ENCODE measurements at places on chromosomes 4 and X.

GRCh38 chr4:153618833-153619232 lies 65.2 kb upstream of the TLR2 start:
- no peaks in the 10 kb centered on the region for H3K27me3 ChIP-seq
- no peak overlapping the region for H3K4me3 ChIP-seq
- peaks cover 6% of the 10 kb centered on the region for H3K4me1 ChIP-seq
- no peak for DNase-seq
- peaks cover 88% of the 10 kb centered on the region for H3K36me3 ChIP-seq
- H3K27ac ChIP-seq: no peak overlapping the region

- H3K4me3 ChIP-seq: no peak overlapping the region
These were observed 28.0 kb upstream of the CD40LG start for GRCh38 chrX:136619899-136620505.

DNA sequence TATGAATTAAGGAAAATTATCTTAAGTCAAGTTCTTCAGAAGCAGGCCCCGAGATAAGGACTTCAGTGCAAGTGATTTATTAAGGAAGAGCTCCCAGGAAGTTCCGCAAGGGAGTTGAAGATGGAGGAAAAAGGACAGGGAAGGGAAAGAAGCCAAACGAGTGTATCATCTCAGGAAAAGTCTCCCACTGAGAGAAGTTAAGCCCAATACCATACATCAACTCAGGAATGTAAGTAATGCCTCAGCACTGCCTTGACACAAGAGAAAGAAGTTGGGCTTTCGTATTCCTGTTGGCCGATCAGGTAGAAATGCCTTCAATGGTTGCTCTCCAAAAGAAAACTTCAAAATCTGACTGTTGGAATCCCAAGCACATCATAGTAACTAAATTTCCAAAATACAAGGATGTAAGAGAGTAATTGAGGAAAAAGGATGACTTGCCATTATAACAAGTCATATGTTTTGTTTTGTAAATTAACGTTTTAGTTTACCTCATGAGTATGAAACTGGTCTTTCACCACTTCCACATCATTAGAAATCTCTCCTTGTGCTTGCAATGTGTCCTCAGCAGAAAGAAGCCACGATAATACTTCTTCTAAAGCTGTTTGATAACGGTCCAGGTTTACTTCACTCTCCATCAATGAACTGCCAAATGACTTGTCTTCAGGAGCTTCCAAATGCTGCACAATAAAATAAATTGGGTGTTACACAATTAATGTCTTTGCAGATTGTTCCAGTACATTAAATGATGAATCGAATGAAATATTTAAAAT lies 566.7 kb downstream of the DMD start:
- no peak overlapping the region for H3K4me3 ChIP-seq
- DNase-seq: no peak
- H3K27ac ChIP-seq: no peak overlapping the region
- H3K27me3 ChIP-seq: no peaks in the 10 kb centered on the region
- H3K4me1 ChIP-seq: no peaks in the 10 kb centered on the region

GRCh38 chr4:176534566-176534965 lies 214.8 kb downstream of the SPCS3 start:
- no peak overlapping the region for H3K4me3 ChIP-seq
- no peak overlapping the region for H3K27ac ChIP-seq
- no peaks in the 10 kb centered on the region for H3K27me3 ChIP-seq
- no peak for DNase-seq
- H3K4me1 ChIP-seq: no peaks in the 10 kb centered on the region

GRCh38 chr4:89299153-89299791 lies 8.3 kb downstream of the GPRIN3 start:
- H3K36me3 ChIP-seq: no peaks in the 10 kb centered on the region
- H3K27me3 ChIP-seq: no peaks in the 10 kb centered on the region
- peak overlapping the region; percentile 29 for H3K4me3 ChIP-seq
- DNase-seq: peak; percentile 70

DNA sequence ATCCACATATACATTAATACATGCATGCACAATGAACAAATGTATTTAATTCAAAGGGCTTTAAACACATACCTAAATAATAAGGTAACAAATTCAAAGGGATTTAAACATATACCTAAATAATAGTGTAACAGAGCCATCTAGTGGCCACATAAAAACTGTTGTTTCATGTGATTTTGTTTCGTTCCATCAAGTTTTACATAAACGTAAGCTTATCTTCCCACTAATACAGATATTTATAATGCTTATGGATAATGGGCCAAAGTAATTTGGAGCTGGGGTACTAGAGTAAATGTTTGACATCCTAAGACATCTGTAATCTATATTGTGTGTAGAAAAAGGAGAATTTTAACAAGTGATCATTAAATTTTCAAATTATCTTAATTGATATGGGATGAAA lies 82.3 kb downstream of the PRSS12 start:
- H3K36me3 ChIP-seq: no peaks in the 10 kb centered on the region
- H3K27ac ChIP-seq: no peak overlapping the region
- no peaks in the 10 kb centered on the region for H3K27me3 ChIP-seq
- peak; percentile 75 for DNase-seq
- no peaks in the 10 kb centered on the region for H3K4me1 ChIP-seq
- no peak overlapping the region for H3K4me3 ChIP-seq

DNA sequence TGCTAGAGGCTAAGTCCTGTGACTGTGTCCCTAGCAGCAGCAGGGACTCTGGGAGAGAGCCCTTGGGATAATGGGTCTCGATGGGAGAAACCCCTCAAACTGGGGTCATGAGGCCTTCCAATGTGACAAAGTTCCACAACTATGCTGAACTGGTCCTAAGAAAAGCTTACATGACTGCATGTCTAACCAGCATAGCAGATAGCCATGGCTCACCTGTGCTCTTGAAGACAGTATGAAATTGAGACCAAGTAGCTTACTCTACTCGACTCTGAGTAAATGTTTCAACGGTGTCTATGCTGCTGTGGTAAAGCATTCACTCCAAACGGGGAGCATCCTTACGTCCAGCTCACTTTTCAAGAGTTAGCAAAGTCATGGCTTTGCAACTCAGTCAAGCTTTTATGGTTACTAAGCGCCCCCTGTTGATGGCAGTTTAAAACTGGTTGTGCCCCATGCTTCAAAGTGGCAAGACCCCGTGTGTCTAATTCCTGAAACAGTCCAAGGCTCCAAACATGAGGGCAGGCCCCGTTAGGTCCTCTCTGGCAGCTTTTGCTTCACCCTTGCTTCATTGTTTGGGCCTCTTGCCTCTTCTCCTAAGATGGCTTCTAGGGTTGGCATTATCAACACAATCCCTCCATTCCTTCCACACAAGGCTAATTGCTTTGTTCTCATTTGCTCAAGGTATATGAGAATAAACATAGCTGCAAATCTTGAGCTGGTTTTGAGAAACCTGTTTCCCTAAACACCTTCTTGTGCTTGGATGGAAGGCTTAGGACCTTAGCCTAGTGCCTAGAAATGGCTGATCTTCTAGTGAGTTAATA lies 46.6 kb downstream of the CCNG2 start:
- H3K27me3 ChIP-seq: no peaks in the 10 kb centered on the region
- H3K4me1 ChIP-seq: no peaks in the 10 kb centered on the region
- peak; percentile 86 for DNase-seq
- H3K4me3 ChIP-seq: no peak overlapping the region
- H3K27ac ChIP-seq: no peak overlapping the region
- no peaks in the 10 kb centered on the region for H3K36me3 ChIP-seq

DNA sequence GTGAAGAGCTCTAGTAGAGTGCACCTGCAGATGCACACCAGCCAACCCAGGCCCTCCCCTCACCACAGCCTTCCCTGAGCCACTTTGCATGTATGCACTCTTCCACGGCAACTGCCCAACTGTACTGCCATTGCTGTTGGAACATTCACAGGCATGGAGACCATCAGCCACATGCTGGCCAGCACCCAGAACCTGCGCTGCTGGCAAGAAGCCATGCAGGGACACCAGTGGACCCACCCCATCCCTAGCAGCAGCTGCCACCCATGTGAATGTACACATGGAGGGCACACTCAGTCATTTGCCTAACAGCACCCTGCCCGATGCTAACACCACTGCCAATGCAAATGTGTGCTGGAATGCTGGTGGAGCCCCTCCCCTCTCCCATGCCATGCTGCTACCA lies 35.6 kb downstream of the FAM47B start:
- no peaks in the 10 kb centered on the region for H3K36me3 ChIP-seq
- no peak for DNase-seq
- H3K27ac ChIP-seq: no peak overlapping the region
- no peak overlapping the region for H3K4me3 ChIP-seq

DNA sequence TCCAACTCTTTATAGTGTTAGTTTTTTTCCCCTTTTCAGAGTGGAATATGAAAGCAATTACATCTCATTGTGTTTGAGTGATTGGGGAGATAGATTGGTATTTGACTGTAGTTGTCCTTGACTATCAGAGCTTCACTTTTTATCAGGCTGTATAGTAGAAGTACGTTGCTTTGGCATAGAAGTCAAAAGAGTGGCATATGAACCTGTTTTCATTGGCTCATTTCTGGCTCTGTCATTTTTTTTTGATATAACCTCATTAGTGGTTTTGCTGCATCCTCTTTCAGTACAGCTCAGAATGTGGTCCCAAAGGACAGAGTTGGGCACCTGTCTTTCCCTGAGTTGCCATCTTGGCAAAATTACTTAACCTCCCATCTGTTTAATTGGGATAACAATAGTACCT lies 1.4 kb downstream of the TMA16 start:
- no peaks in the 10 kb centered on the region for H3K27me3 ChIP-seq
- peaks cover 18% of the 10 kb centered on the region for H3K4me1 ChIP-seq
- peak overlapping the region; percentile 36 for H3K27ac ChIP-seq
- H3K4me3 ChIP-seq: no peak overlapping the region
- H3K36me3 ChIP-seq: no peaks in the 10 kb centered on the region
- DNase-seq: no peak

GRCh38 chr4:20264688-20265087 lies 13.0 kb downstream of the SLIT2 start:
- H3K4me1 ChIP-seq: no peaks in the 10 kb centered on the region
- no peak overlapping the region for H3K4me3 ChIP-seq
- H3K36me3 ChIP-seq: no peaks in the 10 kb centered on the region
- DNase-seq: no peak

- no peak overlapping the region for H3K4me3 ChIP-seq
- no peak for DNase-seq
- H3K27me3 ChIP-seq: no peaks in the 10 kb centered on the region
- H3K36me3 ChIP-seq: no peaks in the 10 kb centered on the region
These were observed 329.7 kb downstream of the EPHA5 start for GRCh38 chr4:65340382-65341109.

DNA sequence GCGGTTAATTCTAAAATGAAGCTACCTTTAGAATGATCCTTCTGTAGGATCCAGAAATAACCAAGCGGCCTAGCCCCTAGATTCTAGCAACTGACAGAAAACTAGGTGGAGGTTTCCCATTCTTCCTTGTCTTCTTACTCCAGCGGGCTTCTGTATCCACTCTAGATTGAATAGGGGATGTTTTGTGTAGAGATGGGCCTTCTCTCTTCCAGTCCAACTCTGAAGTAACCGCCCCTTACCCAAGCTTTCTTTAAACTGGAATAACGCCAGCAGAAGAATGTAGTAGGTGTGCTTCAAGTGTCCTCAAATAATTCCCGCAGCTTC lies 386 bp upstream of the TMEM184C start:
- peak overlapping the region; percentile 80 for H3K27ac ChIP-seq
- no peaks in the 10 kb centered on the region for H3K36me3 ChIP-seq
- peak overlapping the region; percentile 54 for H3K4me3 ChIP-seq
- no peak for DNase-seq
- peaks cover 20% of the 10 kb centered on the region for H3K4me1 ChIP-seq

DNA sequence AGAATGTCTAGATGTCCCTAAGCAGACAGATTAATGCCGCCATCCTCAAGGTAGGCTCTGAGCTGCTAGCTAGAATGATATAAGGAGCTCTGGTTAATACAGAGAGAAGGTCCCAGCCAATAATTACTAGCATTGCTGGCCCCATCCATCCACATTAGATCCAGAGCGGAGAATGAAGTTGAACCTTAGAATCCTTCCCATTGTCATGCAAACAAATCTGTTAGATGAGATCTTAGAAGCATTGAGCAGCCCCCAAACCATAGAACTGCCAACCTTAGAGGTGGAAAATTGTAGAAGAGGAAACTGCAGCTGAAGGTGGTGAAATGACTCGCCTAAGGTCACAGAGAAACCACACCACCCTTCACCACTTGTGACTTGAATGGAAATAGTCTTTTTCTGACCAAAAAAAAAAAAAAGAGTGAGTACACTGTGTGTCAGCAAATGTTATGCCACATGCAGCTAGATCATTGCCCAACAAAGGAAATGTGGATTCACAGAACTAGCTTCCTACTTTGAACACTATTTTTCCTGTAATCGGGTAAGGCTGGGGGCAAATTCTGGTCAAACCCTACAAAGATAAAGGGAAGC lies 162.1 kb downstream of the SMIM20 start:
- peaks cover 6% of the 10 kb centered on the region for H3K4me1 ChIP-seq
- DNase-seq: no peak
- peaks cover 1% of the 10 kb centered on the region for H3K27me3 ChIP-seq
- H3K4me3 ChIP-seq: no peak overlapping the region
- H3K27ac ChIP-seq: peak overlapping the region; percentile 24
